ENCODE measurements at places on chromosomes 5 and 9. TPM values are rescaled to one million over a fixed set of nuclear protein-coding genes. Genes with fewer than 3 reads are reported as not detected.

- no peak for DNase-seq
Observed at GRCh38 chr9:105861972-105862371, 167.6 kb downstream of the TMEM38B start.

DNA sequence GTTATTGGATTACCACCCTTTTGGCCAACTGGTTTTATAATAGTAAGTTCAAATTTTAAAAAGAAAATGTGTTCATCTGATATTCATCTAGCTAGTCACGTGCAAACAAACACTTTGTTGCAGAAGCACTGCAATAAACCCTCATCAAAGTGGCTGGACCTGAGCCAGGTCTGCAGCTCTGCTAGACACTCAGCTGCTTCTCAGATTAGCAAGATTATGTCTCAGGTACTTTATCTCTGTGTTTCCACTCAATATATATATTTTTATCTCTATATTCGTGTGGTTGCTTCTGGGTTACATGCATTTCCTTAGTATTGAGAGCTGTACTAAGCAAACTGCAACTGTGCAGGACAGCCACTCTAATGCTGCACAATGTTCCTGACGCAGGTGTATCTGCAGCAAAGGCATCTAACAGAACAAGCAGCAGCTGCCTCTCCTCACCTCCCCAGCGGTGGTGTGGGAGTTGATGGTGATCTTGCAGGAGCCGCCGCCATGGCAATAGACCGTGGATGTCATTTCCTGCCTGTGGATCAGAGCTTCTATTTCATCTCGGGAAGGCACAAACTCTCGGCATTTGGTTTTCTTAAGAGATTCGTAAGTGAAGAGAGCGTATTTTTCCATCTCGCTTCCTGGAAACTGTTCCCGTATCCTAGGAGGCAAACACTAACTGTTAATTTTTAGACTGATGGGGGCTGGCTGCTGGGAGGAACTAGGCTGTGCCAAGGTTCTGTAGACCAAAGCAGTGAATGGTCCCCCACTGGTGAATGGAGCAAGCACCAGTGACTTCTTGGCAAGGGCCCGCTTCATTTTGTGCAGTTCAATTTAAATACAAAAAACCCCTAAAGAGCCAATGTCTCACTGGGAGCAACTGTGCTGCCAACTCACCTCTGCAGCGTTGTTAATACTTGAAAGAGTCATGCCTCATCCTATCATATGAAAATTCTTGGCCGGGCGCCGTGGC lies 56.7 kb upstream of the RETREG1 start:
- no peak for DNase-seq

- DNase-seq, result no peak
Observed at GRCh38 chr9:132849185-132849706, 28.8 kb downstream of the AK8 start.

- no peak for DNase-seq
Observed at GRCh38 chr5:72151646-72152045, 44.4 kb downstream of the MAP1B start.

DNA sequence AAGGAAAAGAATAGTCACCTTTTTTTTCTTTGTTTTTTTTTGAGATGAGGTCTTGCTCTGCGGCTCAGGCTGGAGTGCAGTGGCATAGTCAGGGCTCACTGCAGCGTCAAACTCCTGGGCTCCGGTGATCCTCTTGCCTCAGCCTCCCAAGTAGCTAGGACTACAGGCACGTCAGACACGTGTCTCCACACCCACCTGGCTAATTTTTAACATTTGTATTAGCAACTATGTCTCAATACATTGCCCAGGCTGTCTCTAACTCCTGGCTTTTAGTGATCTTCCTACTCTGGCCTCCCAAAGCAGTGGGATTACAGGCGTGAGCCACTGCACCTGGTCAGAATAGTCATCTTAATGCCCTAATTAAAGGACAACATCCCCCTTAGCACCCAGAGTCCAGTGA lies 54.4 kb upstream of the CTSL start:
- no peak for DNase-seq

DNA sequence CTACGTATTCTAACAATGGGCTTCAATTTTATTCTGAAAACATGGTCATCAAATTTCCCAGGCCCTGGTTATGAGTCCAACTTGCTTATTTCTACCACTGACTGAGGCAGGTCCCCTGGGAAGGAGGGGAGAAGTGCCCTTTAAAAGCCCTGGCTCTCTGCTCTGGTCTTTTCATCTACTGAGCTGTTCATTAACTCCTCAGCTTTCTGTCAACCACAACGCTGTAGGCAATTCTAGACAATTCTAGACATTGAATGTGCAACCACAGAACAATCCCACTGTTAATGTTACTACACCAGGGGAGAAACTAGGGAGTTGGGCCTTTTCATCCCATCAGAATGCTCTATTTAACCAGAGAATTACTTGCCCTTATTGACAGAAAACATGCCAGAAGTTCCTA lies 10.0 kb downstream of the MOCS2 start:
- DNase-seq, result no peak

DNA sequence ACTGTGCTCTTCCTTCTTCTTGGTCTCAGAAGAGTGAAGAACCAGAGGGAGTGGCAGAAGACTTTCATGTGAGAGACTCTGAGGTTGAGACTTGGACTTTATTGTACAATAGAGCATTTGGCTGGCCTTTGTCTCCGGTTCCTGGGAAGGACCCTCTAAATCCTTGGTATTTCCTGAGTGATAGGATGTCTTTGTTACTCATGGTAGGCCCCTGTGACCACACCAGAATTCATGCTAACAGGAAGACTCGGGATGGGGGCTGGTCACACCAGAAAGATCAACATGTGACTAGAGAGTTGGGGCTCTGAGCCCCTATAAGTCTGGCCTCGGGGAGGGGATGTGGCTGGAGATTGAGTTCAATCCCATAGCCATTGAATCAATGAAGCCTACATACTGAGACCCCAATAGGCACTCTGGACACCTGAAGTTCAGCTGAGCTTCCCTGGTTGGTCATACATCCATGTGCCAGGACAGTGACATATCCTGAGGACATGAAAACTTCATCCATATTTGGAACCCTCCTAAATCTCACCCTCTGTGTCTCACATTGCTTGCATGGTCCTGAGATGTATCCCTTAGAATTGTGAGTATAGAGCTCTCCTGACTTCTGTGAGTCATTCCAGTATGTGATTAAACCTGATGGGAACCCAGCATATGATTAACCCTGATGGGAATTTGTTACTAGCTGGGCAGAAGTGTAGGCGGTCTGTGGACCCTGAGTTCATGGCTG lies 201.7 kb downstream of the GADD45G start:
- DNase-seq, result no peak

GRCh38 chr9:70484232-70485130 lies 70.0 kb upstream of the KLF9 start:
- no peak for DNase-seq

DNA sequence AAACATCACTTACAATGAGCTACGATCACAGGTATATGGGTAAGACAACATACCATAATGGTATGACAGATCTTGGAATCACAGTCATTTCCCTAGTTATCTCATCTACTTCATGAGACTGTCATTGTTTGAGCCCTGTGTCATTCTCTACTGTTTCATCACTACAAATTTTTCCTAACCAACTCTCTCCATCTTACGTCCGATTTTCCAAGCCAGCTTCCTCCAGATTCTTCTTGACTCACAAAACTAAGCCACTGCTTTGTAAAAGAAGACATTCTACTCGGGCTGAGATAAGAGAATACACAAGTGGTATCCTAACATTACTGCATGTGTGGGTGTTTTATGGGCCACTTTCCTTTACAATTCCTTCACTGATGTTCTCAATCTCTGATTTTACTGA lies 49.6 kb downstream of the SERINC5 start:
- no peak for DNase-seq

GRCh38 chr5:34717426-34718327 lies 61.5 kb downstream of the RAI14 start:
- no peak for DNase-seq

GRCh38 chr9:109456811-109457210 lies 41.3 kb downstream of the PTPN3 start:
- DNase-seq, result no peak

DNA sequence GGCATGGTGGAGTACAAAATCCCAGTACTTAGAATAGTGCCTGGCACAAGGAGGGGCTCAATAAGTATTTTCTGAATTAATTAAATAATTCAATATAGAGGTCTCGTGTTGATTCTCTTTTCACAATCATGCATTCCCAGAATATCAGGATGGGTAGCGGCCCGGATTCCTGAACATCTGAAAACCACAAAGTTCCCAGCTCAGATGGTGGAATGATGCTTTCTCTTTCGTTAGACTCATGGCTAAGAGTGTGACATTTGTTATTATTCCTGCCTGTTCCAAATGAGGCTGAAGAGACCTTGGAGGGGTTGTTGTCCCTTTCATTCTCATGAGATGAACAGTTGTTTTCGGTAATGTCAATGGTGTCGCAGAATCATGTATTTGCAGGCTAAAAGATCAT lies 95.4 kb upstream of the LIFR start:
- no peak for DNase-seq

GPSM1 gene
- 90.6 TPM for total RNA-seq

FOXD4 gene
- 0.31 TPM for total RNA-seq

COQ4 gene
- 27.1 TPM for total RNA-seq

C9orf152 gene
- not detected for total RNA-seq

MEGF10 gene
- 1.1 TPM for total RNA-seq
